ENCODE measurements at places on chromosomes 11 and 22. TPM values are rescaled to one million over a fixed set of nuclear protein-coding genes. Genes with fewer than 3 reads are reported as not detected.

The SYT8 gene
- not detected for total RNA-seq

DNA sequence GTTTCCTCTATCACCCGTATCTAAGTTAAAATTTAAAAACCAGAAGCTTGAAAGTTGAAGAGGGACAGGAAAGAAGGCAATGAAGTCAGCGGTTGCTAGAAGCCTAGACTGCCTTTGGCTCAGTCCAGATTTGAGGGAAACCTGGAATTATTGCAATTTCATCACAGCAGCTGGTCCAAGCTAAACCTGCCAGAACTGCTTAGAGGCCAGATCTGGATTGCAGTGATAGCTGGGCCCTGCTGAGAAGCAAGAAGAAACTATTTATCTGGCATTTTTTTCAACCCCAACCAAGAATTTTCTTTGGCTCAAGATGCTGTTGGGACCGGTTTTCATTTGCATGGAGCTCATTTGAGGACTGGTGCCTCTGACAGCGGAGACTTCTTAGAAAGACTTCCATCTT lies 121.5 kb upstream of the TEAD1 start:
- no peak for DNase-seq

The PRG2 gene
- 16.4 TPM for total RNA-seq

DNA sequence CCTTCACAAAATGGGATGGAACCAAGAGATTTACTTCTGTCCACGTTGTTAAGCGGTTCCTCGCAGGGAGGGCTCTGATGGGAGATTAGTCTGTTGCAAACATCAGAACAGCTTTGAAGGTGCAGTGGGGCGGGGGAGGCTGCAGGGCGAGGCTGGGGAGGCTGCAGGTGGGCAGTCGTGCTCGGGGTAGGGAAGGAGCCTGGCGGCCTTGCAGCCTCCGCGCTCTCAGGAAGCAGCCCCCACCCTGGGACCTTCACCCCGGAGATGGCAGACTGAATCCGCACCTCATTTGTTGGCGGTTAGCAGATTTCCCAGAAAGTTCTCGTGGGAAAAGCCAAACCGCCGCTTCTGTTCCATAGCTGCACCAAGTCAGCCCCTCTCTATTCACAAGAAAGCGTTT lies 237.3 kb downstream of the BRD1 start:
- DNase-seq = no peak

DNA sequence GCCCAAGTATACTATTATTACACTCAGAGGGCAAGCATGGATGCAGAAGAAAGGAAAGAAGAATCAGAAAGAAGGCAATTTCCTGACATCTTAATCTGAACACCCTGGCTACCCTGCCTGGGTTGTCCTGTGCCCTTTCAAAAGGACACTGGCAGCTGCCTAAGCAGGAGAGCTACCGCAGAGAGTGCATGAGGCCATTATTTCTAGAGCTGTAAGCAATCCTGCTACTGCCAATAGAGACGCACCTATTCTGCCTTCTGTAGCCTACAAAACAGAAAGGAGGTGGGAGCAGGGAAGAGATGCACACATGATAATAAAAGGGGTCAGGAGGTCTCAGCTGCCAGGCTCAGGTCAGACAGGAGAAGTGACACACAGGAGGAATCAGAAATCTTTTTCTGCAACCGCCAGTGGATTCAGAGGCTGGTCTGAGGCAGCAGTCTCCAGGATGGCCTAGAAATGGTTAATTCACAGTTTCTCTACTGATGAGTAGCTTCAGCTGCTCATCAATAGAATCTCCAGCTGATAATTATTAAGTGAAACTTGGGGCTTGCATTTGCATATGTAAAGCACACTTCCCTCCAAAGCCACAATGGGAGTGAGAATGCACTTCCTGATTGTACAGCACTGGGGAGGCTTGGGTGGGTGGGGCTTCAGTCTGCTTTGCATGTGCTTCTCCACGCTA lies 253.9 kb downstream of the LARGE1 start:
- no peak for DNase-seq

The CHADL gene
- not detected for total RNA-seq

DNA sequence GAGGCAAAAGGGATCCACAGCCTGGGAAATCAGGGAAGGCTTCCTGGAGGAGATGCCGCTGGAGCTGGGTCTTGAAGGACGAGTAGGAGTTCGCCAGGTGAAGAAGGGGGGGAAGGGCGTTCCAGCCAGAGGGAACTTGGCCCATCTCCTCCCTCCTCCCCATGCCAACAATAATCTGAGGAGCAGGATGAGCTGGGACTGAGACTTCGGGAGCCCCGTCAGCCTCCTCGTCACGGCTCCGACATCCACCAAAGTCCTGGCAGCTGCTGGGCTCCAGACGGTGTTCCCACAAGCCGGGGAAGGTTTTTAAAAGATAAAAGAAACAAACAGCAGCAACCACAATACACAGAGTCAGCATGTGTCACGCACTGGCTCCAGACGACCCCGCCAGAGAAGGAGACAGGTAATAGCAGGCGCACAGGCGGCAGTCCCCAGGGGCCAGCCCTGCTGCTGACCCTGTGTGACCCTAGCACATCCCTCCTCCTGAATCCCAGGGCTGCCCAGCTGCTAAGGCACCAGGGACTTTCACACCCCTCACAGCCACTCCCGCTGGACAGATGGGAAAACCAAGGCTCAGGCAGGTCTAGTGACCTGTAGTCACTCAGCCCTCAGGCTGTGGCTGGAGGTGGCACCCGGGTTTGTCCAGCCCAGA lies 37.3 kb downstream of the NUP50 start:
- no peak for DNase-seq

The SOX6 gene
- total RNA-seq = 9.4 TPM

The ALG9 gene
- total RNA-seq = 24.9 TPM

Measured in K562 (cell line).